ENCODE measurements at places on chromosomes 12 and 14.
A peak's percentile ranks its signal among the peaks of the same experiment; 100 is the strongest.

DNA sequence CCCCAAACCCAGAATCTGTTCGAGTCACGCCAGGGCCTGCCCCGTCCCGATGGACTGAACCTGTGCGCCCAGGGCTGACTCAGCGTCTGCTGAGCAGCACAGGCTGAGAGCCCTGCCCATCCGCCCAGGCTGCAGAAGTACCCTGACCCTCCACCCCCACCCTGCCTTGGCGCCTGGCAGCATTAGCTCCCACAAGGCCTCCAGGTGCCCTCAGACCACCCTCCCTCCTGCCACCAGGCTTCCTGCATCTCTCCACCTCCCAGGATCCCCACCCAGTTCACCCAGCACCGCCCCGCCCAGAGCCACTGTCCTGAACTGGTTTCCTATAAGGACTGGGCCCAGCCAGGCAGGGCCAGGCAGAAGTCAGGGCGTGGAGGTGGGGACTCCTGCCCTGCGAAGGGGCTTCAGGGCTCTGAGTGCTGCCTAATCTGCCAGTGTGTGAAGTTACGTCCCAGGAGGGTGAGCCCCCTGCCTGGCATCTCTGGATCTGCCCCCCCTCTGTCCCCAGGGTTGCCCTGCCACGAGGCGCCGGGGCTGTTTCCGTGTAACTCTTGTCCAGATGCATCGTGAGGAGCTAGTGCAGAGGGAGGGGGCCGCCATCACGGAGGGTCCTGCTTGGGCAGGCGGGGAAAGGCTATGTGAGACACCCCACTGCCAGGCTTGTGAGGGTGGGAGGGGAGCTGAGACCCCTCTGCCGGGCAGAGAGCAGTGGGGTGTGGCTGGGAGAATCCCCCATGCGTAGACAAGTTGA, 9.1 kb downstream of the ADSS1 start:
- H3K27me3 ChIP-seq, result no peaks in the 10 kb centered on the region
- peaks cover 90% of the 10 kb centered on the region for H3K4me1 ChIP-seq
- DNase-seq, result no peak
- H3K36me3 ChIP-seq, result no peaks in the 10 kb centered on the region
- H3K4me3 ChIP-seq, result no peak overlapping the region

DNA sequence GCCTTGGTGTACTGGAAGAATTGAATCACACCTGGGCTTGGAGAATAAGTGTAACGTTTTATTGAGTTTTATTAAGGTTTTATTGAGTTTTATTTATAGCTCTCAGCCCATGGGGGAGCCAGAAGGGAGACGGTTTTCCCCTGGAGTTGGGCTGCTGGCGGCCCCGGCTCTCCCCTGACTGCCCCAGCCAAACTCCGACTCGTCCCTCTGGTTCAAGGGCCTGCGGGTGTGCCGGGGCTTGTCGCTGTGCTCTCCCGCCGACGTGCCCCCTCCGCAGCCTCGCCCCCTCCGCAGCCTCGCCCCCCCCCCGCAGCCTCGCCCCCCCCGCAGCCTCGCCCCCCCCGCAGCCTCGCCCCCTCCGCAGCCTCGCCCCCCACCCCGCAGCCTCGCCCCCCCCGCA, 326.1 kb upstream of the RTL1 start:
- DNase-seq, result no peak
- no peaks in the 10 kb centered on the region for H3K4me1 ChIP-seq
- H3K27ac ChIP-seq, result no peak overlapping the region
- no peak overlapping the region for H3K4me3 ChIP-seq
- H3K36me3 ChIP-seq, result no peaks in the 10 kb centered on the region

GRCh38 chr12:130526813-130527212, 189.1 kb downstream of the PIWIL1 start:
- H3K27me3 ChIP-seq, result no peaks in the 10 kb centered on the region
- no peak overlapping the region for H3K27ac ChIP-seq
- no peaks in the 10 kb centered on the region for H3K4me1 ChIP-seq
- H3K36me3 ChIP-seq, result no peaks in the 10 kb centered on the region
- DNase-seq, result no peak

GRCh38 chr12:119180380-119181040, 1.8 kb downstream of the HSPB8 start:
- peak overlapping the region; percentile 91 for H3K4me3 ChIP-seq
- peak overlapping the region; percentile 97 for H3K27ac ChIP-seq
- peak; percentile 85 for DNase-seq
- H3K4me1 ChIP-seq, result no peaks in the 10 kb centered on the region

- H3K27ac ChIP-seq, result no peak overlapping the region
- H3K4me1 ChIP-seq, result no peaks in the 10 kb centered on the region
- no peak overlapping the region for H3K4me3 ChIP-seq
- H3K27me3 ChIP-seq, result no peaks in the 10 kb centered on the region
- no peak for DNase-seq
Measured at GRCh38 chr14:83607682-83608081, 1922.3 kb upstream of the FLRT2 start.

DNA sequence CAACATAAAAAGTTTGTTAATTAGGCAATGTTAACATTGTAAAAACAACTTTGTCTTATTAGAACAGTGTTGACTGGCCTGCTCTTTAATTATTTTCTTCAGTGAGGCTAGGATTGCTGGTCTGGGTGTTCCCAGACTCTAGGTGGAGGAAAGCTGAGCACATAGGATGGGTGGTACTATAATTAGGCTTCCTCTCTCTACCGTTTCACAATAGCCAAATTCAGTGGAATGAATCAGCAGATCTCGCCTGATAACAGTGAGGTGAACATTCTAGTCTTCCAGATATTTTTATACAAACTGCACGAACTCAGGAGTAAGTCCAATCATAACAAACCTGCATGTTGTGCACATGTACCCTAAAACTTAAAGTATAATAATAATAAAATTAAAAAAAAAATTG, 11.9 kb downstream of the PTGDR start:
- DNase-seq, result no peak
- no peaks in the 10 kb centered on the region for H3K27me3 ChIP-seq
- no peak overlapping the region for H3K4me3 ChIP-seq
- no peaks in the 10 kb centered on the region for H3K36me3 ChIP-seq
- H3K4me1 ChIP-seq, result no peaks in the 10 kb centered on the region
- H3K27ac ChIP-seq, result peak overlapping the region; percentile 30

DNA sequence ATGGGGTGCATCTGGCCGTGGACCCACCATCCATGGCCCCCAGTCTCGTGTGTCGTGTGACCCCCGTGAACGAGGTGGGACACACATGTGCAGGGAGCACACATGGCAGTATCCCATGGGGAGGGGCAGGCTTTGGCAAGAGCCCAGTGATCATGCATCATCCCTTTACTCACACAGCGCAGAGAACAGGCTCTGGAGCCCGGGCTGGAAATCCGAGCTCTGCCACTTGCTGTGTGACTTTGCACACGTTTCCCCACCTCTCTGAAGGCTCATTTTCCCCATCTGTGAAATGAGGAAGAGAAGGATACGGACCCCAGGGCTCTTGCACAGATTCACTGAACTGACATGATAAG, 119.9 kb downstream of the PHETA1 start:
- no peak overlapping the region for H3K27ac ChIP-seq
- no peaks in the 10 kb centered on the region for H3K4me1 ChIP-seq
- H3K36me3 ChIP-seq, result no peaks in the 10 kb centered on the region
- H3K4me3 ChIP-seq, result no peak overlapping the region
- no peak for DNase-seq

- no peaks in the 10 kb centered on the region for H3K27me3 ChIP-seq
- H3K27ac ChIP-seq, result no peak overlapping the region
- H3K36me3 ChIP-seq, result no peaks in the 10 kb centered on the region
- DNase-seq, result no peak
- no peaks in the 10 kb centered on the region for H3K4me1 ChIP-seq
Measured at GRCh38 chr12:80313209-80313608, 130.8 kb upstream of the PTPRQ start.

DNA sequence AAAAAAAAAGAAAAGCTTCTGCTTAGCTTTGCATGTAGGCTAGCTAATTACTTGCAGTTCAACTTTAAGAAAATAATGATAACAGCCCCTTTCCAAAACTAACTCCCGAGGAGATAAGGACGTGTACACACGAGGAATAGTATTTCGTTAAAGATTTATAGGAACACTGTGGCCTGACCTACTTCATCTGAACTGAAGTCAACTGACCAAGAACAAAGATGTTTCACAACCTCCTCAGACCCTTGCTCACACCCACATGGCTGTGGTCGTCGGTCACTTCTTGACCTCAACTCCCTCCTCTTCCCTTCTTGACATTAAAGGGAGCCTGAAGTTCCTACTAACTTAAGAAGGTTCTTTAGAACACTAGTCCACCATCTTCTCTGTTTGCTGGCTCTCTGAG, 25.3 kb upstream of the FAM181A start:
- no peaks in the 10 kb centered on the region for H3K4me1 ChIP-seq
- no peak for DNase-seq
- no peak overlapping the region for H3K4me3 ChIP-seq
- no peak overlapping the region for H3K27ac ChIP-seq
- H3K36me3 ChIP-seq, result no peaks in the 10 kb centered on the region

DNA sequence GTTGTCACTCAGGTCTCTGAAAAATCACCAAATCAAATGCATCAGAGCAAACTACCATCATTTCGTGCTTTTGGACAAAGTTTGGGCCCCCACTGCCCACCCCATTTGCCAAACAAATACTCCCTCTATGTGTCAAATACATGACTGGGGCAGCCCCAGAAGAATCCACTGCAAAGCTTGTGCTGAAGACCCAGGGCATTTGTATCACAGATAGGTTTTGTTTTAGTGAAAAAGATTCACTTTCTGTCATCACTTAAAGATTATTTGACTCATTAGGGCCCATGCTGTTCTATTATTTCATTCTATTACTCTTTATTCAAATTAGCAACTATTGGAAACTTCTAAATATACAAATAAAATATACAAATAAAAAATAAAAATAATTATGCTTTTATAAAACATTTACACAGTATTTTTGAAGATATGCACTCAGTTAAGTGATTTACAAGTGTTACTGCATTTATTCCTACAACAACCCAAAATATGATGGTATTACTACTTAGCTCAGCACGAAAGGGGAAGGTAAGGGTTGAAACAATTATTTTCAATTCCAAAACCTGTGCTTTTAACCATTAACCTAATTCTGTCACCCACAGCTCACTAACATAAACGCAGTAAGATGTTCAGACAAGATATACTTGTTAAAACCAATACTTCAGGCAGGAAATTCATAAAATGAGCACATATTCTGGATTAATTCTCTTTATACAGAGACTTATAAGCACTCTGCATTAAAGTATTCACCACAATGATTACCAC, 36.5 kb downstream of the LRIG3 start:
- peaks cover 39% of the 10 kb centered on the region for H3K36me3 ChIP-seq
- H3K4me1 ChIP-seq, result no peaks in the 10 kb centered on the region
- no peak overlapping the region for H3K4me3 ChIP-seq
- no peak for DNase-seq
- H3K27me3 ChIP-seq, result no peaks in the 10 kb centered on the region
- no peak overlapping the region for H3K27ac ChIP-seq

- H3K27ac ChIP-seq, result no peak overlapping the region
- no peaks in the 10 kb centered on the region for H3K4me1 ChIP-seq
- DNase-seq, result no peak
- H3K4me3 ChIP-seq, result no peak overlapping the region
Measured at GRCh38 chr12:54692353-54692752, 44.2 kb upstream of the DCD start.

DNA sequence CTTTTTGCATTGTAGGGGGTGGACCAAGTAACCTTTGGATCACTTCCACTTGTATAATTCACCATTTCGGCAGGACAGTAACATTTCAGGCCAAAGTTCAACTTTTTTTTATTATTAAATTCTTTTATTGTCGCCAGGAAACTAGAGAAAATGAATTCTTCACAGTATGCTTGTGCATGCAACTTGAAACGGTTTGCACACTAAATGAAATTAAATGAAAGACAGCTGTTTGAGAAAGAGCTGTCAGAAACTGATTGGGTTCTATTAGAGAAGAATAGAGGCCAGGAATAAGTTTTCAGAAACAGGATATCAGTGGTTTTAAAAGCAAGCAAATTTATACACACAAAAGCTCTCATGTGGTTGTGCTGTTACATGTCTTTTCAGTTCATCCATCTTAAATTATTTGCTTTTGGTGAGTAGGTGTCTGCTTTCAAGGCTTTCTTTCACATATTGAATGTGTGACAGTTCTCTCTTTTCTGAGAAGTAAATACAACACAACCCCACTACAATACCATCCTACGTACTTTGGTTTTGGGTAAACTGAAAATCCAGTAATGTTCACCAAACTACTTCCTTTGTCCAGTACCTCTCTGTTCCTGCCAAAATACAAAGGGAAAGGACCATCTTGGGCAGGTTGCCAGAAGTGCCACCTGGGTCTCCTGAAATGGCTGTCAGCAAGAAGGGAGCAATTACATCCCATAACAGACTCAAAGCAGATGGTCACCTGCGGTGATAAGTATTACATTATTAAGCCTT, 291.7 kb downstream of the RAD51B start:
- H3K4me1 ChIP-seq, result no peaks in the 10 kb centered on the region
- H3K4me3 ChIP-seq, result no peak overlapping the region
- no peak overlapping the region for H3K27ac ChIP-seq
- DNase-seq, result no peak

DNA sequence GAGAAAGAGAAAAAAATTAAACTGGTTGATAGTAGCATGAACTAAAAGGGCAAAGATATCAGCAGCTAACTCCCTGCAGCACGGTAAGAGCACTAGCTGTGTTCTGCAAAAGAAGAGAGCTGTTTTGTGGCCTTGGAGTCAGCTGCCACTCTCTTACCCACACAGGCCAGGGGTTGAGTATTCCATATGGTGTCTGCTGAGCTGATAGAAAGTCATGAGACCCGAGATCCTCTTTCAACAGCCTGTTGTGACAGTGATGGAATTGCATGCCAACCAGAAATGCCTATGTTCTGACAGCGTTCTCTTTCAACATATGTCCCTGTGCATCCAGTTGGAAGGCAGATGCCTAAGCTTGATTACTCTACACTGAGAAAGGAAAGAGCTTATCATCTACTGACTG, 39.9 kb downstream of the TMTC1 start:
- H3K27ac ChIP-seq, result peak overlapping the region; percentile 63
- H3K36me3 ChIP-seq, result peaks cover 4% of the 10 kb centered on the region
- H3K27me3 ChIP-seq, result no peaks in the 10 kb centered on the region
- no peak for DNase-seq
- H3K4me3 ChIP-seq, result no peak overlapping the region

- no peaks in the 10 kb centered on the region for H3K4me1 ChIP-seq
- no peaks in the 10 kb centered on the region for H3K36me3 ChIP-seq
- no peak overlapping the region for H3K4me3 ChIP-seq
- H3K27me3 ChIP-seq, result no peaks in the 10 kb centered on the region
- no peak overlapping the region for H3K27ac ChIP-seq
Measured at GRCh38 chr14:71749613-71750238, 182.5 kb upstream of the RGS6 start.

- H3K27me3 ChIP-seq, result no peaks in the 10 kb centered on the region
- H3K27ac ChIP-seq, result no peak overlapping the region
Measured at GRCh38 chr12:104495786-104496185, 39.0 kb downstream of the CHST11 start.

- no peak for DNase-seq
- H3K27me3 ChIP-seq, result no peaks in the 10 kb centered on the region
- no peak overlapping the region for H3K4me3 ChIP-seq
- H3K27ac ChIP-seq, result no peak overlapping the region
Measured at GRCh38 chr12:72974954-72975555, 702.9 kb downstream of the TRHDE start.

GRCh38 chr12:28938581-28939235, 210.4 kb upstream of the FAR2 start:
- H3K4me1 ChIP-seq, result no peaks in the 10 kb centered on the region
- no peak overlapping the region for H3K4me3 ChIP-seq
- DNase-seq, result no peak
- no peaks in the 10 kb centered on the region for H3K36me3 ChIP-seq

GRCh38 chr12:68675101-68675842, 11.5 kb upstream of the NUP107 start:
- no peaks in the 10 kb centered on the region for H3K4me1 ChIP-seq
- H3K27ac ChIP-seq, result no peak overlapping the region
- no peak overlapping the region for H3K4me3 ChIP-seq
- DNase-seq, result no peak
